ENCODE measurements at places on chromosomes 16 and 17.

GRCh38 chr16:11121914-11122692 lies 133.9 kb downstream of the SOCS1 start:
- no peak for DNase-seq

DNA sequence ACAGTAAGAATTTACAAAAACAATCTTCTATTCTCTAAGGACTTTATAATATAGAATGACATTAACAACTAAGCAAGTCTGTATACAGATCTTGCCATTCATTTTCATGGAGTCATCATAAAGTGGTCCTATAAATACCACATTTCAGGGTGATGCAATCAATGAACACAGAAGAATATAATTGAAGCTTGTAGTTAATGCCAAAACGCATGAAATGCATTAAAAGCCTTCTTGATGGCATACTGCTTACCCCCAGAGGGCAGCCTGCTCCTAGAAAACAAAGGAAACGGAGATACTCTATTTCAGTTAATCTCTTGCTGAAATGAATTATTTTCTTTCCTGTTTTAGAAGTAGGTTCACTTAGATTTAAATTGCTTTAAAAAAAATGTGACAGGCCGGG lies 45.2 kb upstream of the STAC2 start:
- no peak for DNase-seq

- no peak for DNase-seq
Measured at GRCh38 chr16:51243936-51244436, 92.9 kb upstream of the SALL1 start.

- DNase-seq, result no peak
Measured at GRCh38 chr16:75506574-75506973, 11.3 kb upstream of the CHST6 start.

DNA sequence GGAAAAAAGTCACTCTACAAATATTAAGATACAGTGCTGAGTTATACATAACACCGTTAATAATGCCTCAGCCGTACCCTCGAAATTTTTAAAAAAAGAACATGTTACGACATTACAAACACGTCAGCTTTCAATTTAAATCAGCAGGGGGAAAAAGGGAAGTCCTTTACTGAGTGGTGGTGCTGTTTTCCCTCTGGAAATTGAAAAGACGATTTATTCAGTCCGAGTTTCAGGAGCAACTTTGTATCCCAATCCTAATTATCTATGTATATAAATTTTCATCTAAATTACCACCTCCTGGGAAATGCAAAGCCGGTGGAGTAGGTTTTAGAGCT lies 1.3 kb downstream of the NETO2 start:
- DNase-seq, result no peak

GRCh38 chr16:70483426-70483825 lies 29.0 kb downstream of the FCSK start:
- DNase-seq, result no peak

DNA sequence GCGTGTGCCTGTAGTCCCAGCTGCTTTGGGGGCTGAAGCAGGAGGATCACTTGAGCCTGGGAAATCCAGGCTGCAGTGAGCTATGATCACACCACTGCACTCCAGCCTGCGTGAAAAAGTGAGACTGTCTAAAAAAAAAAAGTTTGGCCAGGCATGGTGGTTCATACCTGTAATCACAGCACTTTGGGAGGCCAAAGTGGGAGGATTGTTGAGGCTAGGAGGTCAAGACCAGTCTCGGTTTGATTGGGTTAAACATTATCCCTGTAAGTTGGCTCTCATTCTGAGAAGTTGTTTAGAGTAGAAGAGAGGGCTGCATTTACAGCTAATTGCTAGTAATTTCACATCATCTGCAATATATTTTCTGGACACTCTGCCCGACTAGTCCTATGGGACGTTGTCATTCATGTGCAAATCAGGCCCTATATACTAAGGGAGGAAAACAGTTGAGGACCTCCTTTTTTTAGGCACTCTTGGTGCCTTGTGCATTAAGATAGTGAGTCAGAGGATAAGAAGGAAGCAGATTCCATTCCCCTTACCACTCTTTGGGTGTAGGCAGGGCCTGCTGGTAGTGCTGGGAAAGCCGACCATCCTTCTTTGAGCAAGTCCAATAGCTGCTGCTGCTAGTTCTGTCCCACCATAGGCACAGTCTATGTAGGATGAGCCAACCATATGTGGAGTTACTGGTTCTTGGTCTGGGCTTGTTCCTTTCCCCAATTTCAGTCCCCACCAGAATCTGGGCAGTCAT lies 18.7 kb downstream of the HMOX2 start:
- no peak for DNase-seq

DNA sequence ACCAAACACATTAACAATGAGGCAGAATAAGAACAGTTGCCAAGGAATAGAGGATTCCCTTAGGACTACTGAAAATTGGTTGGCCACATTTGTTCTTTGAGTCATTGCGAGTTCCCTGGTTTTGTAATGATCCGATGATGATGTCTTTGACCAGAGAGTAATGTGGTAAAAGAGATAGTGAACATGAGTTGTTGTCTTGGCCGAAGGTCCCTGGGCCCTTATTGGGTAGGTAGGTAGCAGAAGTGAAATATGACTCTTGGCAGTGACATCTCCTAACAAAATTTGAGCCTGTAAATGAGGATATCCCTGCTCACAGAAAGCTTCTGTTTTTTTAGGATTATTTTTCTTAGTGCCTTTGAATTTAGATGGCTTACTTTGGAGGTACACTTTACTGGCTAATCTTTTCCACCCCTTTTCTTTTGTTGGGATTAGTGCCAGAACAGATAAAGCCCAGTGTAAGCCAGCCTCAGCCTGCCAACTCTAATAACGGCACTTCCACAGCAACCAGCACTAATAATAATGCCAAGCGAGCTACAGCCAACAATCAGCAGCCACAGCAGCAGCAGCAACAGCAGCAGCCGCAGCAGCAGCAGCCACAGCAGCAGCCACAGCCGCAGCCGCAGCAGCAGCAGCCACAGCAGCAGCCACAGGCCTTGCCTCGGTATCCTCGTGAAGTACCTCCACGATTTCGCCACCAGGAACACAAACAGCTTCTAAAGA lies 47.2 kb downstream of the TNRC6A start:
- DNase-seq, result no peak

DNA sequence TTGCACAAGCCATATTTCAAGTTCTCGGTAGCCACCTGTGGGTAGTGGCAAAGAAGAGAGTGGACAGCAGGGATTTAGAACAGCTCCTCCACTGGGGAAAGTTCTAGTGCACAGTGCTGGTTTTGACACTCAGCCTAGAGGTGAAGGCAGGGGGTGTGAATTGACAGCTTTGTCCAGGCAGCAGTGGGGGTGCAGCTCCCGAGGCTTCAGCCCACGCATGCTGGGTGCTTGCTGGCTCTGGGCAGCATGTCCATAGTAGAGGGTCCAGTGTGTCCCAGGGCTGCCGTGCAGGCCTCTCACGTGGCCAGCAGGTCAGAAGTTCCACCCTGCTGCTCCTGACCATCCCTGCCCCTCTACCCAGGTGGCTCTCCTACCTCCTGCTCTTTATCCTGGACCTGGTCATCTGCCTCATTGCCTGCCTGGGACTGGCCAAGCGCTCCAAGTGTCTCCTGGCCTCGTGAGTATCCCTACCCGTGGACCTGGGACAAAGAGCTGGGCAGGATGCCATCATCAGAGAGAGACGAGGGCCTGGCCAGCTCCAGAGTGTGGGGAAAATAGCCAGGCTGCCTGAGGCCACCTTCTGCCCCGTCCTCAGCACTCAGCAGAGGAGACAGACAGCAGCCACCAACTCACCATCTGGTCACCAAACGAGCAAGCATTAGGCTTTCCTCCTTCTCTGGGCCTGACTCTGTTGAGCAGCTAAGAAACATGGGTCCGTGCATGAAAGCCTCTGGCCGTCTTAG lies 29.8 kb downstream of the TTYH2 start:
- DNase-seq, result peak; percentile 75

DNA sequence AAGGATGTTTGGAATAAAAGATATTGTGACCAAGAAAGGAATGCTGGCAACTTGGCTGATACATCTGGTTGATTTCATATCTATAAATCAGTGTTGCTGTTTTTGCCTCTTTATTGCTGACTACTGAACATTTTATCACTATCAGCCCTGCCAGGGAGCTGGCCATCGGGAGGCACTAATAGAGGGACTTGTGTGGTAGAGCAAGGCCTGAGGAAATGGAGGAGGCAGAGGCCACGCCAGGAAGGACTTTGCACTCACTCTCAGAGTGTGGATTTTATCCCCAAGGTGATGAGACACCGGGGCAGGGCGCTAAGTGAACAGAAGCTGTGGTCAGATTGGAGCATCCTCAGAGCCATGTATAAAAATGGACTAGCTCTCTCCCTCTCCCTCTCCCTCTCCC lies 9.3 kb upstream of the CYB561 start:
- DNase-seq, result no peak

- peak; percentile 63 for DNase-seq
Measured at GRCh38 chr17:7885367-7886226, 3.0 kb upstream of the CHD3 start.

DNA sequence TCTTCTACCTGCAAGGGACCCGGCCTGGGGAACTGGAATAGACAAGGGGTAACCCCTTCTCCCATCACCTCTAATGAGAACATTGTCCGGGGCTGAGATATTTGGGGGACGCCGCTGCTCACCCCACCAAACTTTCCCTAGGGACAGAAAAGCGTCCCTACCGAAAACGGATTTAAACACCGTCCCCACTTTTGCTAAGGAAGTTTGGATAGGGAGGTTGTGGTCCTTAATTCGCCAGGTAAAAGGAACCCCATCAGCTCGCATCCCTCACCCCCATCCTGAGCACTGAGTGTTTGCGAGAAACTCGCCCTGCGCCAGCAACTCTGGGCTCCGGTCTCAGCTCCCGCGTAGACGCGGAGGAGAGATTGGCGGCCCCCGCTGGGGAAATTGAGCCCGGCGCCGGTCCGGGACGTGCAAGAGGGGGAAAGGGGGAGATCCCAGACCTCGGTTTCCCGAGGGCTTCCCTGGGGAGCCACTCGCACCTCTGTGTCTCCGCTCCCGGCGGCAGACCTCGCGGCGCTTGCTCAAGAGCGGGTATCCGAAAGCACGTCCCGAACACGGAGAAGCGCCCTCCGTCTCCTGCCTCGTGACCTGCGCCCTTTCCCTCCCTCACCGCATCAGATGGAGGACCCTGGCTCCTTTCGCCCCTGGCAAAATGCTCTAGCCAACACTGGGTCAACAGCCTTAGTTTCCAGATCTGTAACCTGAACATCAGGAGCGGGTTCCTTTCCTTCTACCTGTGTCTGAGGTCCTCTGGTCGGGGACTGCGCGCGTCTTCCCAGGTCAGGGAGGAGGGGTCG lies 3.1 kb upstream of the SOX9 start:
- DNase-seq, result no peak

GRCh38 chr16:3497771-3498170 lies 2.5 kb upstream of the C16orf90 start:
- DNase-seq, result peak; percentile 72

DNA sequence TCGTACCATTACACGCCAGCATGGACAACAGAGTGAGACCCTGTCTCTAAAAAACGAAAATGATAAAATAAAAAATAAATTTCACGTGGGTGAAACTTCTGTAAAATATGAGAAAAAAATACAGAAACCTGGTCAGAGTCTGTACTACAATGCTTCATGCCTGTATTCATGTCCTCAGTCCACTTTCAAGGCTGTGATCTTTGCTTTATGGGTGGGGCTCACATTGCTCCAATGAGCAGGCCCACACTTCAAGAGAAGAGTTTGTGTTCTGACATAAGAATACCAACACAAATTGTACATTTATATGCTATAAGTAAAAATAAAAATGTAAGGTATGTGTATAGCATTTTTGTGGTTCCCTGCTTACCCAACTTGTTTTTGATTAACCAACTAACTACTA lies 32.2 kb upstream of the ABCA3 start:
- no peak for DNase-seq

- DNase-seq, result no peak
Measured at GRCh38 chr17:71505200-71505599, 615.6 kb upstream of the SOX9 start.

- DNase-seq, result peak; percentile 27
Measured at GRCh38 chr16:9091867-9092281, 430 bp downstream of the HAPSTR1 start.

DNA sequence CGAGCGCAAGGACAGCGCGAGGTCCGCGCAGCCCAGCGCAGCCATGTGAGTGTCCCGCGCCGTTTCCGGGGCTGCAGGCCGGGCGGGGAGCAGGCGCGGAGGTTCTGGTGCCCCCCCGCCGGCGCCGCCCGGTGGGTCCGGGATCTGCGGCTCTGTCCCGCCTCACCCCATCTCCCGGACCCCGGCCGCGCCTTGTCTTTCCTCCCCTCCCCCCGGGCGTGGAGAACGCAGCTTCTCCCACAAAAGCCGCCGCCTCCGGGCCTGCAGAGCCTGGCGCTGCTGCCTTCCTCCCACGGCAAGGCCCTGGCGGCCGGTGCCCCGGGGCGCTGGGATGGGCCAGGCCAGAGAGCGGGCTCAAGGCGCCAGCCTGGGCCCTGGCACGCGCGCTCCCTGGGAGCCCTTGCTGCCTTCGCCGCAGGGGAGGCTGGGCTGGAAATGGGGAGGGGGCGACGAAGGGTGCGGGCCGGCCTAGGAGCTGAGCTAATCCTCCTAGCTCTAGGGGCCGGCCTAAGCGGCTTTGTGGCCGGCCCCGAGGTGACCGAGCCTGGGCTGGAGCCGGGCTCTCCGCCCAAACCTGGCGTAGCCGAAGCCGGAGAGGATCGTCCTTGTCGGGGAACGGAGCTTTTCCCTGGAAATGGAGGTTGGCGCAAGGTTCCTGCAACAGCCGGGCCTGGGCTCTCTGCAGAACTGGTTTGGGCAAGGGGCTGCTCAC lies 397 bp downstream of the RIPOR1 start:
- DNase-seq, result peak; percentile 87

- no peak for DNase-seq
Measured at GRCh38 chr17:11943759-11944347, 53.4 kb downstream of the ZNF18 start.

DNA sequence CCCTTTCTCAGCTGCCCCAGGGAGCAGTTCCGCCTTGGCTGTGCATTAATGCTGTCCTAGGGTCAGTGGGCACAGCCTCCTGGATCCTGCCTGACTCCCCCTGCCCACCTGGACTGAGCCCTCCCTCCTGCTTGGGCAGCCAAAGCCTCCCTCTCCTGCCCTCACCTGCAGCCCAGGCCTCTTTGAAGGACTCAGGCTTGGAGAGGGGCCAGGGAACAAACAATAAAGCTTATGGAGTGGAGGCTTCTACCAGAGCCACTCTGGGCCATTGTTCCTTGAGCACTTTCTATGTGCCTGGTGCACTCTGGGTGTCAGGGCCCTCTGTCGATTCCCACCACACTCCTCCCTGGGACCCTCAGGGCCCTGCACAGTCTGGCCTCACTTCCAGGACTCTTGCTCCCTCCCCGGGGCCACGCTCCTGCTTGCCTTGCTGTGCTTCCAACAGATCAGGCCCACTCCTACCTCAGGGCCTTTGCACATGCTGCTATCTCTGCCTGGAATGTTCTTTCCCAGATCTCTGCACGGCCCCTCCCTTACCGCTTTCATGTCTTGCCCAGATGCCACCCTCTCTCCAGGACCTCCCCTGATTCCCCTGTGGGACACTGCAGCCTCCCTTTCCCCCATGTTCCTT lies 5.0 kb downstream of the KCNJ12 start:
- DNase-seq, result no peak

All from WERI-Rb-1 (cell line).